ENCODE measurements at places on chromosomes 6 and 20.

GRCh38 chr6:139508023-139508422 lies 133.6 kb upstream of the CITED2 start:
- DNase-seq, result no peak

DNA sequence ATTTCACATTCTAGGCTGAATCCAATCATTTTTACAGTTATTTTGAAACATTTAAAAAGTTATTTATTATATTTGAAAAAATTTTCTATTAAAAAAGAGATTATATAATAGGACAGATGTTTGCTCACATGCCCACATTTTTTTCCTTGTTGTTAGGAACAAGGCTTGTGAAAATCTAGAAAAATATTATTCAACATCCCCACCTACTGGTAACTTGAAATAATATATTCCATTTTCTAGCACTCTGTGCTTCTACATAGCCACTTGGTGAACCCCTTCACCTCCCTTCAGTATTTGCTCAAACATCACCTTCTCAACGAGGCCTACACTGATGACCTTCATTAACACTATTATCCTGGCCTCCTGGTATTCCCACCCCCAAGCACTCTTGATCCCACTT lies 18.3 kb upstream of the GPRC6A start:
- no peak for DNase-seq

DNA sequence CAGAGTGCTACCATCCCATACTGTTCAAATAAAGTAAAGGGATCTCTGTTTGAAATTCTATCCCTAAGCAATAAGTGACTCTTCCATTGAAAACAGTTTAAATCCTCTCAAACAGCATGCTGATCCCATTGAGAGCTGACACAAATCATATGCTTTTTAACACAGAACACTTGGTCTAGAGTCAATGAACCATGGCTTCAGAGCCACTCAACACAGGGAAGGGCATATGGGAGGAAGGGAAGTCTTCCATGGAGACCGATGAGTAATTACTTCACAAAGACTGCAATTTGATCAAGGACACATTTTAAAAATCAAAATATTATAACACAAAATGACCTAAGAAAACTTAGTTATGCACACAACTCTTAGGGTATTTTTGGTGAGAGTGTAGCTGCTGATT lies 1073.0 kb upstream of the MAP3K7 start:
- DNase-seq, result peak; percentile 90

- DNase-seq, result no peak
Observed at GRCh38 chr20:62779417-62779685, 16.9 kb upstream of the MRGBP start.

GRCh38 chr20:52493171-52493721 lies 301.7 kb upstream of the ZFP64 start:
- peak; percentile 95 for DNase-seq

- no peak for DNase-seq
Observed at GRCh38 chr20:18057994-18058349, 256 bp upstream of the OVOL2 start.

DNA sequence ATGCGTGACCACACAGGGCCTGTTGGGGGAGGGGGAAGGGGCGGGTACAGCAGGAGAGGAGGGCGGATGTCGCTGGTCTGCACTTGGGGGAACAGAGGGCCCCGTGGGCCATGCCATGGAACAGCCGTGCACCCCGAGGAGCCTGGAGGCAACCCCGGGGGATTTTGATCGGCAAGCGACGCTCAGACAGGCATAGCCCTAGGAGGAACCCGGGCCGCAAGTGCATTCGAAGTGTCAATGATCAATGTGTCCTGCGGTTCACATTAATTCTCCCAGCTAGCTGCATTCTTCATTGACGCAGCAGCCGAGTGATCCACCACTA lies 772.8 kb upstream of the DEFB115 start:
- no peak for DNase-seq

- no peak for DNase-seq
Observed at GRCh38 chr20:8930726-8931125, 138.2 kb upstream of the PLCB4 start.

GRCh38 chr20:37096415-37097041 lies 731 bp upstream of the RBL1 start:
- DNase-seq, result no peak

DNA sequence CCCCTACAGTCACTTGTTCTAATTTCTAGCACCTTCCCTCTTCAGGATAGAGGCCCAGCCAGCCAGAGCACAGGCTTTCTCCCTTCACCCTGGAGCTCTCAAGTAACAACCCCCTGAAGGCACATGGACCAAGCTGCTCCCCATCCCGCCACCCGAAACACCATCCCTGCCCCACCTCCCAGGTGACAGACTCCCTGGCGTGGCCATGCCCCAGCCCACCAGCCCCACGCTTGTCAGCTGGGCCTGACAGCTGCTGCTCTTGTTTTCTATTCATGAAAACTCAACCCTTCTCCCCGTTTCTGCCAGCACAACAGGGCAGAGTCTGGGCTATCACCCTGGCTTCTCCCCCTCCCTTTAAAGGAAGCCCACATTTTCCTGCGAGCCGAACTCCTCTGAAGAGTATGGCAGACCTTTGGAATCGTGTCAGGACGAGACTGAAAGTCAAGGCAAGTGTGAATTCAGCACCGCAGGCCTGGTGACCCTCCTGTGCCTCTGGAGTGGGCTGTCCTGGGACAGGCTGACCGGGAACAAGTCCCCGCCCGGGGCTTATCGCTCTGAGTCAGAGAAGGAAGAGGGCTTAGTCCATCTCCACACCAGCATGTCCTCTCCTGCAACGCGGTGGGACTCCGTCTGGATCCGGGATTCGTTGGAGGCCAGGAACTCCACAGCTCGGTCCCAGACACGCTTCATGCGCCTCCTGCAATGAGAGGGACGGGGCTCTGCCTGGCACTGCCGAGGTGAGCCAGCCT lies 16.7 kb downstream of the LEMD2 start:
- no peak for DNase-seq

Measured in NCI-H187 treated with DMSO at 0.1 percent for 48 hours (cell line).